A673 (cell line): ENCODE measurements at places on chromosomes 1 and 21.

DNA sequence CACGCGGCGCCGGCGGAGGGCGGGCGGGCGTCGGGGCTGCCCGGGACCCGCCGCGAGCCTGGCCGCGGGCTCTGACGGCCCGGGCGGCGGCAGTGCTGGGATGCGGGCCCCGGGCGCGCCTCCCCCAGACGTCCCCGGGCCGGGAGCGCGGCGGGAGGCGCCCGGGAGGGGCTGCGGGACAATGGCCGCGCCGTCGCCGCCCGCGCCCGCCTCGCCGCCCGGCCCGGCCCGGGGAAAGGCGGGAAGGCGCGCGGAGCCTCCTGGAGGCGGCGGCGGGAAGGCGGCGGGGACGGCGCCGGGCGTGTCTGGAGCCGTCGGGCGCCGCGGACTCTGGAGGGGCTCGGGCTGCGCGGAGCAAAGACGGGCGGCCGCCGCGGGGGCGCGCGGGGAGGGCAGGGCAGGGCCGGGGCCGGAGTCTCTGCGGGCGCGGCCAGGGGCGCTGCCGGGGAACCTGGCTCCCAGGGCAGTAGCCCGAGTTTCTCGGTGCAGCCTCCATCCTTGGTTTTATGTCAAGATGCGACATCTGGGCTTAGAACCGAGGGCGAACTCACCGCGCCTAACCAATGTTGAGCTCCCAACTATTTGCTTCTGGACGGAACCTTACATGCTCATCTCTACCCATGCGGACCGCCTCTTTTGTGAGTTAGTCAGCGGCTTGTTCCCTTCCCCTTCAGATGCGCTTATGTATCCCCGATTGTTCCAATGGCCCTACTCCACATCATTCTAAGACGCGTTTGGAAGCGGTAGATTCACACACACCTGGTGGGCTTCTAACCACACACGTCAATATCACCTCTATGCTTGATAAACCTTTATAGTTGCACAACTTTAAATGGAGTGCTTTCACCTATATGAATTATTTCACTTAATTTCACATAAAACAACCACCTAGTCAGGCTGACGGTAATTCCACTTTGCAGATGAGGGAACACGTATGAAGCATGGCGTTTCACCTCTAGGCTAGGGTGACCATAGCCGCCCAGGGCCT, 651 bp downstream of the ZBTB8A start:
- peak; percentile 62 for DNase-seq

DNA sequence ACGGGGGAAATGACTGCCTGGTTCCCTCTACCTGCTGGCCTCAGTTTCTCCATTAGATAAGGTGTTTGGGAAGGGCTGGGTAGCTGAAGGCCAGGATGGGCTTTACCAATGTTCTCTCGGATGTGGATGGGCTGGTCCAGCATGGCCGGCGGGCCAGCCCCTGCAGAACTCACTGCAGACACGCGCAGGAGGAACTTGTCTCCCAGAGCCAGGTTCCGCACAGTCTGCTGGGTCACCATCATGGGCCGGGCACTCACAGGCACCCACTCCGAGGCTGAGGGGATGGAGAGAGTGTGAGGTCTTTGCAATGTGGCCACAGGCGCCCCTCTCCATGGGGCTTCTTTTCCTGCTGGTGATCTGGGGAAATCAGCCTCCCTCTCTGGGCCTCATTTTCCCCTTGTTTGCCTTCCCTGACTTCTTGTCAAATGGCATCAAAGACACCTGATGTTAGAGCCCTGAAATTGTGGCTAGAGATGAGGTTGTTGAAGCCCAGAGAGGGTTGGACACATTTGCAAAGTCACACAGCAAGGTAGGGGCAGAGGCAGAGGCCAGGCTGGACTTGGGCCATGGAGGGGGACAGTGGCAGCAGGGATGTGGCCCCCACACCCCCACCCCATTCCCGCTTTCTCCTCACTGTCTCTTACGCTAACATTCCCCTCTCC, 1.2 kb downstream of the MYBPH start:
- no peak for DNase-seq

DNA sequence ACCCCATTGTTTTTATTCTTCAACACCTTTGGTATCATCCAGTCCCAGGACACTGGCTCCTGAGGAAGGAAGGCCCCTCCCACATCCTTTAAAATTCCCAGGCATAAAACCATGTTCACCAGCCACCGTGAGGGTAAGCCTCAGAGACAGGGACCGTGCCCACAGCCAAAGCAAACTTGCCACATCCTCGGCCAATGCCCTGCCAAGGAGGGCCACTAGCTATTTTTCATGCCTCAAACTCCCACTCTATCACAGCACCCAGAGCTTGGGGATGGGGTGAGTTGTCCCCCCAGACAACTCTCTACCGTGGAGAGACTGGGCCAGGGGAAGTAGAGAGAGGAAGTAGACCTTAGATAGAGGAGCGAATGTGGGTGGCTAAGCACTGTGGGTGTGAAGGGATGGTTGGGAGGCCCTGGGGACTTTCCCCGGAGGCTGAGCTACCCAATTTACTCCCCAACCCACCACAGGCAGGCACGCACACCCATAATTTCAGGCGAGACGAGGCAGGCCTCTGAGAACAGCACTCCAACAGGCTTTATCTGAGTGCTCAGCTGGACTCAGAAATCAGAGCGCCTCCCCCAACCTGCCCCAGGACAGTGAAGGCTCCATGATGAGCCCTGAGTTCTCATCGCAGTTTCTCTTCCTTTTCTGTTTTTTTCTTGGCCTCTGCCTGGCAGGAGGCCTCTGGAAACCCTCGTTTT, 15.9 kb upstream of the BTG2 start:
- DNase-seq: no peak

DNA sequence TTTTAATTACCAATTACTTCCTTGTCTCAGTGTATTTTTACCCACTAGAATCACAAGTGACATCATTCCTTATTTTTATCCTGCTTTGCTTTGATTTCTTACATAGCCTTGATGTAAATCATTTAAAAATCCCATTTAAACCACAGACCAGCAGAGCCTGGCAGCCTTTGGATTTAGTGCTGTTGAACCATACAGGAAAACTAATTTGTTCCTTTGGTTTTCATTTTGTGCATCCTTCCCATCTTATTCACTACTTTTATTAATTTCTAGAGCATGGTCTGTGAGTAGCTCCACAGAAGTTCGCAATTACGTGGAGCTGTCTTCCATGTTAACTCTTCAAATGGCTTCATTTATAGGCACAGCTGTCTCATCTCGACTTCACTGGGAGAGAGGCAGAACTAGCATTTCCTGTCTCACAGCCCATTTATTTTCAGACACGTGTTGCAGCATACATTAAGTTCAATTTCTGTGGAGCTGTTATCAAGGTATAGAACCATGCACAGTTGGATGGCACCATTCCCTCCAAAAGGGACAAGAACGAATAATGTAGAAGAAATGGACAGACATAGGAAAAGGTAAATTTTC, 235.3 kb downstream of the MRPL39 start:
- DNase-seq: peak; percentile 6

DNA sequence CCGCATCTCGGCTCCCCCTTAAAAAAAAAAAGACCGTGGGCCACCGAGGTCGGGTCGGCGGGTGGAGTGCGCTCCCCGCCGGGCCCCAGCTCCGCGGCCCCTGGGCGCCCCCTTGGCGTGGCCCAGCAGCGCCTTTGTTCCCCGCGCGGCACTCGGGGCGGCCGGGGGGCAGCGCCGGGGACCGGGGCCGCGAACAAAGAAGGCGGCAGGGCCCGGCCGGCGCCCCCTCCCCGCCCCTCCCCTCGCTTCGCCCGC, 571 bp downstream of the MARCKSL1 start:
- DNase-seq: no peak

GRCh38 chr1:213050745-213051126, 305 bp upstream of the RPS6KC1 start:
- no peak for DNase-seq

GRCh38 chr1:27116697-27117096, 38.2 kb downstream of the SLC9A1 start:
- DNase-seq: no peak

- no peak for DNase-seq
Measured at GRCh38 chr1:147611021-147611426, 59.3 kb downstream of the ACP6 start.

DNA sequence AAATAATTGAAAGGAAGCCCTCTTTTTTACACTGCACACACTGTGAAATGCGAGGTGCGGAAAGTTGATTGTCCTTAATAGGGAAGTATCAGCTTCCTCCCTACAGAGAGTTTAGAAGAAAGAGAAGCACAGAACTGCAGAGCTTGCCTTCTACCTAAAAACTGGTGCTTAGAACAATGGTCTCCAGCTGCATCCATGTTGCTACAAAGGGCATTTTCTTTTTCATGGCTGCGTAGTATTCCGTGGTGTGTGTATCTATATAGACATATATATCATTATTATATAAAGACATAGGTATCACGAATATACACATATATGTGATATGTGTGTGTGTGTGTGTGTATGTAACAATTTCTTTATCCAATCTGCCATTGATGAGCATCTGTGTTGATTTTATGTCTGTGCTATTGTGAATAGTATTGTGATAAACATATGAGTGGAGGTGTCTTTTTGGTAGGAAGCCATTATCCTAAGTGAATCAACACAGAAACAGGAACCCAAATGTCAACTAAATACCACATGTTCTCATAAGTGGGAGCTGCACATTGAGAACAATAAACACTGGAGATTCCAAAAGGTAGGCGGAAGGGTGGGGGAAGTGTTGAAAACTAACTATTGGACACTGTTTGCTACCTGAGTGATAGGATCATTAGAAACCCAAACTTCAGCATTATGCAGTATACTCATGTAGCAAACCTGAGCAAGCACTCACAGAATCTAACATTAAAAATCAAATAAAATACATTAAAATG, 290.0 kb upstream of the RUNX1 start:
- DNase-seq: no peak

DNA sequence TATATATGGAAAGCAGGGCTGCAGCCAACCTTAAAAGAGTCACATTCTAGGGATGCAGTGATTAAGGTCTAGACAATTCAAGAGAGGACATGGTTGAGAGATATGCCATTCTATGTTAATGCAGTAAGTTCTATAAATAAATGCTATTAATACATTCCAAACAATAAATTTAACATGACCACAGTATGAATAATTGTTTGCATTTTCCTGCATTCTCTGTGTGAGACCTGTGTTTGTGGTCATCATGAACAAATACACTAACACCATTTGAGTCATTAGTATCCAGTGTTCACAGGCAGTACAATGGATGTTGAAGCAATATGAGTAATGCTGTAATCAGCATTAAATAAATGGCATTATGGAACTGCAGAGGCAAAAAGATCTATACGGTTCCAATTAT, 5.5 kb upstream of the ZRANB2 start:
- DNase-seq: no peak

DNA sequence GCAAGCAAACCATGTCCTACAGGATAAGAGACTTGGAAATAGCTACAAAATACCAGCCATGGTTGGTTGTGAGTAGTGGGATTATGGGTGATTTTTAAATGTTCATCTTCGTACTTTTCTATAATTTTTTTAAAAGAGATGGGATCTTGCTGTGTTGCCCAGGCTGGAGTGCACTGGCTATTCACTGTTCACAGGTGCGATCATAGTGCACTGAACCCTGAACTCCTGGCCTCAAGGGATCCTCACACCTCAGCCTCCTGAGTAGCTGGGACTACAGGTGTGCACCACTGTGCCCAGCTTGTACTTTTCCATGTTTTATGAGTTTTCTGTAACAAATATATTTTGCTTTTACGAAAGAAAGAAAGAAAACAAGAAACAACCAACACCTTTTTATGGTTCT, 224.2 kb downstream of the FOXD2 start:
- no peak for DNase-seq

- DNase-seq: peak; percentile 31
Measured at GRCh38 chr21:29144736-29145353, 14.4 kb downstream of the MAP3K7CL start.

DNA sequence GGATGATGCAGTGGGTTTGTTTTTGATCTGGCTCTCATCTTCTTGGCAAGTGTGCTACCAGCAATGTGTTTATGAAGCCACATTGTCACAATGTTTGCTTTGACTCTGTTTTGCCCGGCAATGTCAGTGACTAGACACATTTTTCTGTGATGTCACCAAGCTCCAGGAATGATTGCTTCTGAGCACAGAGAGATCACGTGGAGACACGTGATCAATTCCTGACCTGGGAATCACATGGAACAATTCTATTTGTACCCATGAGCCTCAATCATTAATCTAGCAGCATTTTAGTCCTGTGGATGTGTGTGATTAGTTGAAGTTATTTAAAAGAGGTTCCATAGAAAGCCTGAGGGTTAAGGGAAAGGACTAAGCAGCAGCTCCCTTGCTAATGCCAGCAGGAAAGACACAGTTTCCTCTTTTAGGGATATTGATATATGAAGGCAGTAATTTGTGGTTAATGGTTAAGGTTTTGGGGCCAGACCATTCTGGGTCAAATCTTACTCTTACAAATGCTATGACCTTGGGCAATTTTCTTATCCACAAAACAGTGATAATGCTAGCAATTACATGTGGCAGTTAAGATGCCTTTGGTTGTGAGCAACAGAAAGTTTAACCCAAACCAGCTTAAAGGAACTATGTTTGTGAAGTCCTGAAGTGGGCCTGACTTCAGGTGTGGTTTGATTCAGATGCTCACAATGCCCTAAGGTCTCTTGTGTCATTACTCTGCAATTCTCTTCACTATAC, 59.0 kb downstream of the FASLG start:
- no peak for DNase-seq

GRCh38 chr1:157006676-157007075, 38.9 kb downstream of the ARHGEF11 start:
- no peak for DNase-seq

GRCh38 chr1:66954208-66954607, 29.4 kb downstream of the MIER1 start:
- no peak for DNase-seq
